ENCODE measurements at places on chromosomes 4 and X.

- H3K27me3 ChIP-seq = peaks cover 4% of the 10 kb centered on the region
- H3K4me3 ChIP-seq = no peak overlapping the region
- no peaks in the 10 kb centered on the region for H3K36me3 ChIP-seq
- no peak overlapping the region for H3K27ac ChIP-seq
- no peak for DNase-seq
Observed at GRCh38 chrX:102765217-102765616, 44.7 kb downstream of the GPRASP3 start.

- H3K27me3 ChIP-seq = no peaks in the 10 kb centered on the region
- no peak for DNase-seq
Observed at GRCh38 chr4:176579226-176579625, 213.5 kb downstream of the VEGFC start.

DNA sequence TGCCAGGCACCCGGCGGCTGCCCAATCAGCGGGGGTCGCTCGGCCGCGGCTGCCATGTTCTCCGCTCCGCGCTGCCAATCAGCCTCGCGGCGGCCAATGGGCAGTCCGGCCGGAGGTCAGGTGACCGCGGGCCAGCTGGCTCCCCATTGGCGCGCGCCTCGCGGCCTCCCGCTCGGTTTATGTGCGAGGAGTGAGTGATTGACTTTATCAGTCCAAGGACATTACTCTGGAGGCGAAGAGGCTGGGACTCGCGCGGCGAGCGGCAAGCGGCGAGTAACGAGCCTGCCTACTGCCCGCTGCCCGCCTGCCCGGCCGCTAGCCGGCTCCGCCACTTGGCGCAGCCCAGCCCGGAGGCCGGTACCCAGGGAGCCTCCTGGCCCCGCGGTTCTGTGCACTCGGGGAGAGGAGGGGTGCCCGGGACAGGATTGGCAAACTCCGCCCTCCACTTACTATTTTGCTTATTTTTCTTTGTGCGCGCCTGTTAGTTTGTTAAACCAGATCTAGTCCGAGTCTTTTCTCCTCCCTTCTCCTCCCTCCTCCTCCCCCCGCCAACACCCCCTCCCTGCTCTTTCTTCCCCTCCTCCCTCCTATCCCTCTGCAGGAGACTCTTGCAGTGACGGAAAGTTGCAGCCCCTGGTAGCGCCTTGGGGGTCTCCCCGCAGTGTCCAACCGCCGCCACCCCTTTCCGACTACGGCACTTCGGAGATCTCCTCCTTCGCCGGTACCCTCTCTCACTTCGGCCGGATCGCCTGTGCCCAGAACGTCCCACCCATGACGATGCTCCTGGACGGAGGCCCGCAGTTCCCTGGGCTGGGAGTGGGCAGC is at the start of gene ZIC3:
Gene ZIC3 (plus strand): TSS at position 207 of the 825 bp plus-strand sequence. CDS start 565 bp downstream, at position 772.
- H3K4me1 ChIP-seq = peaks cover 7% of the 10 kb centered on the region
- H3K4me3 ChIP-seq = peak within 1 kb of the TSS; percentile 83
- no peaks in the 10 kb centered on the region for H3K36me3 ChIP-seq
- H3K27me3 ChIP-seq = peaks cover 14% of the 10 kb centered on the region
- DNase-seq = peak; percentile 72

GRCh38 chr4:142581881-142582280 is 264.2 kb downstream of the INPP4B start:
- DNase-seq = no peak
- H3K4me3 ChIP-seq = no peak overlapping the region
- H3K4me1 ChIP-seq = no peaks in the 10 kb centered on the region
- no peak overlapping the region for H3K27ac ChIP-seq
- H3K36me3 ChIP-seq = no peaks in the 10 kb centered on the region

GRCh38 chr4:184198190-184198589 is 19.5 kb downstream of the ENPP6 start:
- H3K36me3 ChIP-seq = no peaks in the 10 kb centered on the region
- no peak for DNase-seq
- H3K27me3 ChIP-seq = peaks cover 4% of the 10 kb centered on the region

- no peaks in the 10 kb centered on the region for H3K4me1 ChIP-seq
- peaks cover 4% of the 10 kb centered on the region for H3K27me3 ChIP-seq
- H3K4me3 ChIP-seq = no peak overlapping the region
- no peak overlapping the region for H3K27ac ChIP-seq
Observed at GRCh38 chr4:8291701-8292477, 22.3 kb downstream of the HTRA3 start.

- DNase-seq = peak; percentile 69
- H3K36me3 ChIP-seq = no peaks in the 10 kb centered on the region
- peak overlapping the region; percentile 8 for H3K27ac ChIP-seq
- no peaks in the 10 kb centered on the region for H3K27me3 ChIP-seq
Observed at GRCh38 chr4:113878668-113879067, 100.8 kb downstream of the ARSJ start.

GRCh38 chrX:11097933-11098332 is 13.2 kb upstream of the HCCS start:
- no peaks in the 10 kb centered on the region for H3K36me3 ChIP-seq
- DNase-seq = no peak
- no peaks in the 10 kb centered on the region for H3K4me1 ChIP-seq
- no peaks in the 10 kb centered on the region for H3K27me3 ChIP-seq

GRCh38 chrX:116292183-116292582 is 121.6 kb downstream of the AGTR2 start:
- no peaks in the 10 kb centered on the region for H3K36me3 ChIP-seq
- H3K4me3 ChIP-seq = no peak overlapping the region
- no peak overlapping the region for H3K27ac ChIP-seq
- no peaks in the 10 kb centered on the region for H3K27me3 ChIP-seq
- DNase-seq = no peak

DNA sequence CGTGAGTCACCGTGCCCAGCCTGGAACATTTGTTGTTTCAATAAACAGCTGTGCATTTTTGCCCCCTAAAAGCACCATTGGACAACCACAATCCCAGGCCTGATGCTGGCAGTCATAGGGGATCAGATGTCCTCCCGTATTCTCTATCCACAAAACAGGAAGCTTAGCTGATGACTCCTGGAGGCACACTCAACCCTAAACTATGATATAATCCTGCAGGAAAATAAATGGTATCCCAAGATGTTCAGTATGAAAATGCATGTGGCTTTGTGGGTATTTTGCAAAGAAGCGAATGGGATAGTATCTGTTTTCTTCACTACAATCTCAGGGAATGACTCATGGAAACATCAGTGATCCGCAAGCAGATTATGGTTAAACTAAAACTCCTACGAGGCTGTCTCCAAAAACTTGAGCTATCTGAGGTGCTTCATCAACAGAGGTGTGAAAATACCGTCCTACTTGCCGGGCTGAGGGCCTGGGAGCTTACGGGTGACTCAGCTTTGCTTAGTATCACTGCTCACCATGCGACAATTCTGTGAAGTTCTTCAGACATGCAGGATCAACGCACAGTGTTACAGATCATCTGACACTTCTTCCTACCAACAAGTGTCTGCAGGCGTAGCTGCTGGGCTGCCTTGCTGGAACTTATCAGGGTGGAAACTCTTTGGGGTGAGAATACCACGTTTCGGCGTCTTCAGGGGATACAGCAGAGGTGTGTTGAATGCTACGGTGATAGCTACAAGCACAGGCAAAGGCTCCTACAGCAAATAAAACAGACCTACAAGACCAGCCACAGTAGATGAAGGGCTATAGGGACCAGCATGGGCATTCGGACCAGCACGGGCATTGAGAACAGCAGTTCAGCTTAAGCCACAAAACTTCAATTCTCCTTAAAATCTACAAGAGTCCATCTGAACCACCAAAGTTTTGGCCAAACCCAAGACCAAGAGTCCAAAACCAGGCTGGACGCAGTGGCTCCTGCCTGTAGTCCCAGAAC is 148.5 kb downstream of the DHRSX start:
- no peak overlapping the region for H3K27ac ChIP-seq
- H3K4me1 ChIP-seq = no peaks in the 10 kb centered on the region
- DNase-seq = no peak
- H3K4me3 ChIP-seq = no peak overlapping the region

DNA sequence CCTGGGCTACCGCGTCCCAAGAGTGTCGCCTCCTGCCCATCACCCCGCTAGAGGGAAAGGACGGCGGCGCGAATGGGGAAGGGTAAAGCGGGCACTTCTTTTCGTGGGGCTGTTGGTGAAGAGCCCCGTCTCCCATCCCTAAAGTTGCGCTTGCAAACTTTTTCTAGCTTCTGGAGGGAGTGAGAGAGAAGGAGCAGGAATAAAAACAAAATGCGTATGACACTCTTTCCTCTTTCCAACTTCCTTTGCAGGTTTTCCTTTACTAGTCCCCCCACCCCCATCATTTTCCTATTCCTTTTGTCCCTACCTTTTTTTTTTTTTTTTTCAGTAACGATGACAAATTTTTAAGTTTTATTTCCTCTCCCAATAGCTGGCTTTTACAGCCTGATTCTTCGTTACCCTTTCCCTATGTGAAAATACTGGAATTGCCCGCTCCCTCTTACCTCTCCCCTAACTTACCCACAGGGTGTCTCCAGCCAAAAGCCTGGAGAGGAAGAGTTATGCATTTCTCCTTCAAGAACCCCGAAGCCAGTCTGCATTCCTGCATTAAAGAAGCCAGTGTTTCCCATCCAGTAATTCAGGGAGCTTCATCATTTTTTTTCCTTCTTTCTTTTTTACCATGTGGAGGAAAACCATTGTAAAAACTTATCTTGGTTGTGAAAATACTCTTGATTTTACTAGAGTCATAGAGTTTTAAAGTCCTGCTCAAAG is 613 bp upstream of the ARSJ start:
- H3K27me3 ChIP-seq = peaks cover 5% of the 10 kb centered on the region
- DNase-seq = no peak
- no peaks in the 10 kb centered on the region for H3K36me3 ChIP-seq
- H3K4me1 ChIP-seq = peaks cover 30% of the 10 kb centered on the region
- peak overlapping the region; percentile 92 for H3K27ac ChIP-seq

DNA sequence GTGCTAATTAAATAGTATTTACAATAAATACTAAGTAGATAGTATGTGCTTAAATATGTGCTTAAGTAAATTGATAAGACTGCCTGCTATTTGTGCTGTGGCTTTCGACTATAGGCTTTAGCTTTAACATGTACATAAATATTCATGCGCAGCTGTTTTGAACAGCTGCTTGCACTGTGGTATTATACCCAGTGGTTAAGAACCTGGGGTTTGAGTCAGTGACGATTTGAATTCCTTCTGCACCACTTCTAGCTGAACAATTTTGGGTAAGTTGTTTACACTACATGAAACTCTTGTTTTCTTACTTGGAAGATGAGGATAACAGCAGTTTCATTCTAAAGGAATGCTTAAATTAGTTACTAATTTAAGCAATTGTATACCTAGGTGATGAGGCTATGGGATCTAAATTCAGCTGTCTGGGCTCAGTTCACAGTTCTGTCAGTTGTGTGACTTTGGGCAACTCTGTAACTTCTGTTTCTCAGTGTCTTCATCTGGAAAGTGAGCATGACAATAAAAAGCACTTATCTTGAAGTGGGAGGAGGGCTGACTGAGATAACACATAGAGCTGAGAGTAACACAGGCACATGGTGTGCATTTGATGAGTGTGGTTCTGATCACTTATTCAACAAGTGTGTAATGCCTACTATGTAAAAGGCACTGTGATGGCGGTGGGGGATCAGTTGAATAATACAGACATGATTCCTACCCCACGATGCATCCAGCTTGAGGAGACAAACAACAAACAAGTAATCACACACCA is 37.0 kb downstream of the HPGDS start:
- peaks cover 4% of the 10 kb centered on the region for H3K27me3 ChIP-seq
- no peaks in the 10 kb centered on the region for H3K36me3 ChIP-seq
- H3K4me1 ChIP-seq = peaks cover 21% of the 10 kb centered on the region
- H3K27ac ChIP-seq = peak overlapping the region; percentile 98

DNA sequence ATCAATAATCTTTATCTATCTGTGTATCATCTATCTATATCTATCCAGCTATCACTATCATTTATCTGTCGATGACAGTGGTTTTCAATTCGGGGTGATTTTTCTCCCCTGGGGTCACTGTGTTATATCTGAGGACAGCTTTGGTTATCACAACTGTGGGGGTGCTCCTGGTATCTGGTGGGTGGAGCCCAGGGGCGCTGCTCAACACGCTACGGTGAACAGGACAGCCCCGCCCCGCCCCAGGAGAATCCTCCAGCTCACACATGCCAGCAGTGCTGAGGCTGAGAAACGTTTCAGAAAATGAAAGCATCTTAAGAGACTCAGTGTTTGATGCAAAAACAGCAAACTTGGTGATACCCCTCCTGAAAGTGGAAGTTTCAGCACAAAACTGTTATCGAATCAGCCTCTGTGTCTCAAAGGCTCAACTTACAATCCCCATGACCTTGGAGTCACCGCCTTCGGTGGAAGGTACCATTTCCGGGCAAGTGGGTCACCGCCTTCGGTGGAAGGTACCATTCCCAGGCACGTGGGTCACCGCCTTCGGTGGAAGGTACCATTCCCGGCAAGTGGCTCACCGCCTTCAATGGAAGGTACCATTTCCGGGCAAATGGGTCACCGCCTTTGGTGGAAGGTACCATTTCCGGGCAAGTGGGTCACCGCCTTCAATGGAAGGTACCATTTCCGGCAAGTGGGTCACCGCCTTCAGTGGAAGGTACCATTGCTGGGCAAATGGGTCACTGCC is 315.3 kb downstream of the DHRSX start:
- H3K4me3 ChIP-seq = no peak overlapping the region
- H3K27ac ChIP-seq = no peak overlapping the region
- H3K27me3 ChIP-seq = peaks cover 2% of the 10 kb centered on the region
- H3K4me1 ChIP-seq = peaks cover 3% of the 10 kb centered on the region
- no peak for DNase-seq

DNA sequence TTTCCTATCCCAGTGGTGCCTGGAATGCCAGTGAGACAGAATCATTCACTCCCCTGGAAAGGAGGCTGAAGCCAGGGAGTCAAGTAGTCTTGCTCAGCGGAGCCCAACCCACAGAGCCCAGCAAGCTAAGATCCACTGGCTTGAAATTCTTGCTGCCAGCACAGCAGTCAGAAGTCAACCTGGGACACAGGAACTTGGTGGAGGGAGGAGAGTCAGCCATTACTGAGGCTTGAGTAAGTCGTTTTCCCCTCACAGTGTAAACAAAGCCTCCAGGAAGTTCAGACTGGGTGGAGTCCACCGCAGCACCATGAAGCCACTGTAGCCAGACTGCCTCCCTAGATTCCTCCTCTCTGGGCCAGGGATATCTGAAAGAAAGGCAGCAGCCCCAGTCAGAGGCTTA is 283.2 kb upstream of the CPEB2 start:
- H3K36me3 ChIP-seq = no peaks in the 10 kb centered on the region
- H3K27me3 ChIP-seq = no peaks in the 10 kb centered on the region

- H3K27ac ChIP-seq = no peak overlapping the region
- peaks cover 30% of the 10 kb centered on the region for H3K4me1 ChIP-seq
- H3K36me3 ChIP-seq = no peaks in the 10 kb centered on the region
- H3K4me3 ChIP-seq = no peak overlapping the region
- DNase-seq = no peak
Observed at GRCh38 chr4:24002330-24002966, 112.6 kb upstream of the PPARGC1A start.

- H3K27ac ChIP-seq = no peak overlapping the region
- peaks cover 36% of the 10 kb centered on the region for H3K27me3 ChIP-seq
- no peak overlapping the region for H3K4me3 ChIP-seq
- H3K4me1 ChIP-seq = no peaks in the 10 kb centered on the region
Observed at GRCh38 chr4:6561706-6562371, 13.2 kb upstream of the MAN2B2 start.

DNA sequence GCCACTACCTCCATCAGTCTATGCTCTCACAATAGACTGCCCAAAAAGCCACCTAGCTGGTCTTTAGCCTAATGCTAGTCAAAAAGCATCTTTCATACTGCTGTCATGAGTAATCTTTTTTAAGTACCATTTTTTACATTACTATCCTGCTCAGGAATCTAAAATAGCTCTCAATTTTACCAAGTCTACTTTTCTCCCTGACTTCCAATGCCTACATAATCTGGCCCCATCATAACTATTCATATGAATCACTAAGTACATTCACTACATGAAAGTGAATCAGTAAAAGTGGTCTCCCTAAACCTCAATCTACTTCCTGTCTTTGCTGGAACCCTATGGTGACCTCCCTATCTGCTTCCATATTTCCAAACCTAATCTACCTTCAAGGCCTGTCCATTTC is 105.9 kb downstream of the THOC2 start:
- H3K27me3 ChIP-seq = peaks cover 3% of the 10 kb centered on the region
- peaks cover 9% of the 10 kb centered on the region for H3K36me3 ChIP-seq
- no peaks in the 10 kb centered on the region for H3K4me1 ChIP-seq
- DNase-seq = no peak

Measured in endothelial cell (in vitro differentiated cells).